ENCODE measurements at places on chromosomes 16 and 17.

DNA sequence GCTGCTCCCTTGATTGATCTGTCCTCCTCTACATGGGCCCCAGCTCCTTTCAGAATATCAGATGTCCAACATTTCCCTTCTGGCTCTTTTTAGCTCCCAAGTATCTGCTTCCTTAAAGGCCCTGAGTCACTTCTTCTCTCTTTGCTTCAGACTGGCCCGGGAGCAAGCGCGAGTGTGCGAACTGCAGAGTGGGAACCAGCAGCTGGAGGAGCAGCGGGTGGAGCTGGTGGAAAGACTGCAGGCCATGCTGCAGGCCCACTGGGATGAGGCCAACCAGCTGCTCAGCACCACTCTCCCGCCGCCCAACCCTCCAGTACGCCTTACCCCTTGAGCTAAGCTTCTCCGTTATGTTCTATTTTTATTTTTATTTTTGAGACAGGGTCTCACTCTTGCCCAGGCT, 12.3 kb downstream of the CNTROB start:
- no peak for DNase-seq

DNA sequence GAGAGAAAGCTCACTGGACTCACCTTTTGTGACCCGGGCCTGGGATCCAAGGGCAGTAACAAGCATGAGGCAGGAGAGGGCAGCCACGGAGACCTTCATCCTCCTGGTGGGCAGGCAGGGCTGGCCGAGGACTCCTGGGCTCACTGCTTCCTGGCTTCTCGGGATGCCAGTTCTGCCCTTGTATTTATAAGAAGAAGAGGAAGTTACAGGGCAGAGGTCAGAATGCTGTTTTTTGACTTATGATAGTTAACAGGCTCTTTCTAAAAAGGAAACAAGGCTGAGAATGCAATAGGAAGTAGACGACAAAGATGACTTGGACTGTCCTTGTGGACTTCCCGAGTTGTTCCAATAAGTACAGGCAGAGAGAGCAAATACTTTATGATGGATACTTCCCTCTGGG, at the start of gene CCL23:
CCL23 (minus strand) TSS at position 174 of the 400 bp plus-strand sequence; CDS start at position 99, 75 bp downstream.
- no peak for DNase-seq

DNA sequence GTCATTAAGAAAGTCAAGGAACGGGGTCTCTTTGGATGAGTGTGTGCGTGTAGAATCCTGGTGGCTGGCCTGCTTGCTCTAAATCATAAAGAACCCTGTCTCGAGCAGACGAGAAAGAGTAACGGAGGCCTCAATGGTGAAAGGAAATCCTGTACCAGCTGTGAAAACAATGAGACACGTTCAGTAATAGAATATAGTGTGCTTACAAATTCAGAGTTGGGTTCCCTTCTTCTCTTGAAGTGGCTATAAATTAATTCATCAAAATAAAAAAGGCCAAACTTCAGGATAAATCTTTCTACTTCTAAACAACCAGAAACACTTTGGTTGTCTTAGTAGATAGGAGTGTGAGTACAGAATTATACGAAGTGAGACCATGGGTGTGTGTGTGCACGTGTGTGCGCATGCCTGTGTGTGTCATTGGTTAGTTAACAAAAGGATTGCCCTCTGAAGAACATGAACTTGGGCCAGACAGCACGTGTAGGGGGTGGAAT, 48.5 kb downstream of the WWOX start:
- no peak for DNase-seq

DNA sequence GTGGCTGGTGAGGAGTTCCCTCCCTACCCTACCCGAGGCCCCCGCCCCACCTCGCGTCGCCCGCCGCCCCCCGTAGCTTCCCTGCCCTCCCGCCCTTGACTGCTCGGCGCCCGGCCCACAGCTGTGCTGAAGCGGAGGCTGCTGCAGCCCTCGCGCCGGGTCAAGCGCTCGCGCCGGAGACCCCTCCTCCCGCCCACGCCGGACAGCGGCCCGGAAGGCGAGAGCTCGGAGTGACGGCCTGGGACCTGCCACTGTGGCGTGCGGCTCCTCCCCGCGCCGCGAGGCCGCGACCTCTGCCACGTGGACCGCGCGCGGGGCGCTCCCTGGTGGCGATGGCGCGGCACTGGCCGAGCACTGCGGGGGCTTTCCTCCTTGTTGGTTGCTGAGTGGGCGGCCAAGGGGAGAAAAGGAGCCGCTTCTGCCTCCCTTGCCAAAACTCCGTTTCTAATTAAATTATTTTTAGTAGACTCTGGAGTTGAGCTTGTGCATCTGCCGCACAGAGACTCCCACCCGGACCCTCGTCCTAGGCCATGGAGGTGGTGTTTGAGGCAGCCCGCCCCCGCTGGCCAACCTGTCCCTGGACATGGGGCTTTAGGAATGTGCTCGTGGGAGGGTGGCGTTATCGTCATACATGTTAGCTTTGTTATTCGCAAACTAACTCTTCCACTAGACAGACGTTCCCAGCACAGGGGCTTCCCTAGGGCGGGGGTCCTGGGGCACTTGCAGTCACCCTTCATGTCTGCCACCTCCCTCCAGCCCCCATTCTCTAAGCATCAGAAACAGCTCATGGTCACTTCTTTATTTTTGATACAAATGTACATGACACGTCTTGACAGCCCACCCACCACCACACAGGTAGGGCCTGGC, 4.4 kb downstream of the TP53I13 start:
- no peak for DNase-seq

DNA sequence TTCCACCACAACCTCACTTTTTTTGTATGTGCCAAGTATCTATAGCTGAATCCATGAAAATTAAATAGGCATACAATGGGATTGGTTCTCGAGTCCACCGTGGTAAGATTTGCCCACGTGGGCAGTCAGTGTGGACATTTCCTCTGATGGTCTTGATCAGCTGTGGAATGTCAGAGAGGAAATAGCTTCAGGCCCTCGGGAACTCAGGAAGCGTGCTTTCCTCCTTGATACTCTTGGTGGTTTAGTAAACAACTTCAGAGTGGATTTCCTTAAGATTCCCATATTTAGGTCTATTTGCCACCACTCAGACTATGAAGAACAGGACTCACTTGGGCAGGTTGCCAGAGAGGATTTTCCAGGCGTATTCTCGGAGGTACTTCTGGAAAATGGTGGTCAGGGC, 152.5 kb downstream of the VPS53 start:
- DNase-seq: no peak

- no peak for DNase-seq
Measured at GRCh38 chr16:82091241-82091640, 56.2 kb downstream of the HSD17B2 start.

DNA sequence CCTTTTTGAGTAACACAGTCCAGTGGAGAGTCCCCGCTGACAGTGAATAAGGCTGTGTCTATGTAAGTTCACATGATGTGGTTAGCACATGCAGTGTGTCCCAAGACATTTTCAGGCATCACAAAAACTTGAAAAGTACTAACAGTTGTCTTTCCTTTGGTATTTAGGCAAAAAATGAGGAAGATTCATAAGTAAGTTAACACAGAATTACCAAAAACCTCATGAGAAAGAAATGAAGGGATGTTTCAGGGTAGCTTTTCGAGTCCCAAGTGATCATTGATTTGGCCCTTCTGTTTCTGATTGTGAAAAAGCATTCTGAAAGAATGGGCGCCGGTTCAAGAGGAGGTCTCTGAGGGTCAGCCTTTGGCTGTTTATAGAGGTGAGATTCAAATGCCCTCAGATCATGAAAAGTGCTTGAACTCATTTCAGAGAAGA, 529 bp upstream of the ASPA start:
- DNase-seq: no peak

DNA sequence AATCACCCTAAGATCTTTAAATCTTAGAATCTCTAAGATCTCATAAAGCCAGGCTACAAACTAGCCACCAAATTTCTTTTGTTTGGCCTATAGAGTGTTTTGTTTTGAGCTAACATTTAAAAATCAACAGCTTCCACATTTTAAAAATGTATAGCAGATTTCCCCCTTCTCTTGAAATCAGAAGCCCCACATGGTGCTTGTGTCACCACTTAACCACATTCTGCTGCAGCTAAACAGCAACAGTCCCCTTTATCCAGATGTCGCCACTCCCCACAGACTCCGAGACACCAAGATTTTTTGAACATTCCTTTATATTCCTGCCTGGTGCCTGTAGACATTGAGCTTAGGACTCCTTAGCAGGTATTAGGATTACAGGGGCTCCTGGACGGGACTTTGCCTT, 16.0 kb downstream of the GUCY2D start:
- no peak for DNase-seq

All from NCI-H526 treated with DMSO at 0.1 percent for 48 hours (cell line).